SW 1271 (cell line): ENCODE measurements at places on chromosomes 1 and 21.

DNA sequence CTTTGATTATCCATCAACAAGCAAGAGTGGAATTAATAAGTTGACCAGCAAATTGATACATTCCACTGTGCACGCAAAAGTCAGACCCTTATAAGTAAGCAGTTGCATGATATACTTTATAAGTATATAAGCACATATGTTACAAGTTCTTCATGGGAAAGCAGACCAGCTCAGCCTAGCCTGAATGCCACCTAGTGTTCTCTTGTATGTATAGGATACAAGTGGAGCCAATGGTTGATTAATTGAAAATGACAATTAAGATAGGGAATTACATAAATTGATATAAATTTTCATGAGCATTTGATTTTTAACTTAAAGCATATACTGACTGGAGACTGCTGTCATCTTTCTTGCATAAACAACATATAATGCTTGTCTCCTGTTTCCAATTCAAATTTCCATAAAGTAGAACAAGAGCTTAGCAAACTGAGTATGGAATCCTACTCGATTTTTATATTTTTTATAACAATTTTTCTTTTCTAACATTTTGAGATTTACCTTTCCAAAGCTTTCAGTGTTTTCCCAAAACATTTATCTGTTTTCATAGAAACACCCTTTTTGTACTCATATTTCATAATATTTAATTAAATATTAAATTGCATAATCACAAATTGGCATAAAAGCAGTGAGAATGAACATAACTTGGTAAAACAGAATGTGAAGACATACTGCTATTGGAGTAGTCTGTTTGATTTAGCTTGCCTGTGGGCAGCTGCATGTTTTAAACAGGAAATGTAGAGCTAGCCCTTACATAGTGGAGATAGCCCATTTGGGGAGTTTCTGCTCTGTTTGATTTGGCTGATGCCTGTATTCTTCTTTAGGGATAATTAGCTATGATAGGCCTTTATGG is 62.8 kb downstream of the MAGI3 start:
- DNase-seq = no peak

DNA sequence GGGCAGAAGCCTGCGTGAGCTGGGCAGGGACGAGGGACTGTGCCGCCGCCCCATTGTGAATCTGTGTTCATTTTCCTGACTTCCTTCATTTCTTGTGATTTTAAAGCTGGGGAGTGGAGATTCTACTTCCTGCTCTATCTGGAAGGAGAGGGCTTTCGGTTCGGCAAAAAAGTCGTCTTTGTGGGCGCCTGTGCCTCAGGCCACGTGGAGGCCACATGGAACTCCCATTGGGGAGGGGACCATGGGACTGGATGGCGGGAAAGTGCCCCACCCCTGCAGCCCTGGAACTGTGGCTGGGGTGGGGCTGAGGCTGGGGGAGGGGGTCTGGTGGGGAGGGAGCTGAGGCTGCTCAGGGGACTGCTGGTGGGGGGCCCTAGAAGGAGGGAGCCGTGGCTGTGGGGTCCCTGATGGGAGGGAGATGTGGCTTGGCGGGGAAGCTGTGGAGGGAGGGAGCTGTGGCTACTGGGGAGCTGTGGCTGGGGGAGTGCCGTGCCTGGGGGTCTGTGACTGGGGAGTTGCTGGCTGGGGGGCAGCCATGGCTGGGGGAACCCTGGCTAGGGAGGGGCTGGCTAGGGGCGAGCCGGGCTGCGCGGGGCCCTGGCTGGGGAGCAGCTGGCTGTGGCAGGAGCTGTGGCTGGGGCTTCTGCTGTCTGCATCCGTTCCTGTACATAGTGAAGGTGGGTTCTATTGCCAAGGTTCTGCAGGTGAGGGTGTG is 31.5 kb downstream of the COL18A1 start:
- no peak for DNase-seq

DNA sequence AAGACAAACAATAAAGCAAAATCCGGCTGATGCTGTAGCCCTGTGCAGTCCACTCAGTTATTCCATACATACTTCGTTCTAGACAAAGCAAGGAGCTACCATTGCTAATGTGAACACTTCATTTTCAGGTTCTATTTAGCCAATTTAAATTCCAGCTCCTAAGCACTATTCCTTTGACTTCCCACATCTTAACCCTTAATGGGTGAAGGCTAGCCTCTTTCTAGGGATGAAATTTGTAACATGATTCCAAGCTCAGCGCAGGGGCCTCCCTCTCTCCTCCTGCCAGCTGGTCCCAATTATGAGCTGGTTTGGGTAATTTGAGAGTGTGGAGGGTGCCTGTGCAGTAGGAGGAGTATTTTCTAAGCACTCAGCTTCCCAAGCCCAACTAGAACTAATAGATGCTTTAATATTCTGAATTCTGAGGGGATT is 53.9 kb upstream of the PTGFRN start:
- DNase-seq = no peak

DNA sequence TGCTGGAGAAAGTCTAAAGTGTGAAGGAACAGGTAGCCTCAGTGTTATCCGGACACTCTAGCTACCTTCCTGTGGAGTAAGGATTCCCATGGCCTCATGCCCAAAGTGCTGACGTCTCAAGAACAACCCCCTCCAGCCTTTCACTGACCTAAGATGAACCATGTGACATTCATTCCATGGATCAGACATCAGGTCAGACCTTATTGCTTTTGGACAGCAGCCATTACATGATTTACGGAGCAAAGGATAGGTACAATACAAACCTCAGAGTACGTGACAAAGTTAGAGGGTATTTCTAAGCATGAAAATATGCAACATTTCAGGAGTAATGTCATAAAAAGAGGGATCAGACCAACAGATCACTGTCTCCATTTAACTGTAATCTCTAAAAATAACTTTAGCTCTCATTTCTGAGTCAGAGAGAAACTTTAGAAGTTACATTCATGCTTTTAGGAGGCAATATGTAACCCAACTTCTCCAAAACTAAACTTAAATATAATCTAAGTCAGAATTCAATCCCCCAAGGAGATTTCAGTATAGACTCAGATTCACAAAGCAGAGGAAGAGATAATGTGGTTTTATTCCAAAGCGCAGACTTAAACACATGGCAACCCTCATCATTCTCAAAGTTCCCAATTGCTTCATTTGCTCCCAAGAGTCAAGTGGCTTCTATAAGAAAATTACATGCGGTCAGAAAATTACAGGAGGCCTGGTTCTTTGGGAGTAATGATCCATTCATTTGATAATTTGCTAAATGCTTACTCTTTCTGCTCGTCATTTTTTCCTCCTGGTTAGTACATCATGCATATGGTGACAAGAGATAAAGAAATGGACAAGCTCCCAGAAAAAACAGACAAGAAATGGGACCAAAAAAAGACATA is 280.4 kb downstream of the SETD4 start:
- no peak for DNase-seq

DNA sequence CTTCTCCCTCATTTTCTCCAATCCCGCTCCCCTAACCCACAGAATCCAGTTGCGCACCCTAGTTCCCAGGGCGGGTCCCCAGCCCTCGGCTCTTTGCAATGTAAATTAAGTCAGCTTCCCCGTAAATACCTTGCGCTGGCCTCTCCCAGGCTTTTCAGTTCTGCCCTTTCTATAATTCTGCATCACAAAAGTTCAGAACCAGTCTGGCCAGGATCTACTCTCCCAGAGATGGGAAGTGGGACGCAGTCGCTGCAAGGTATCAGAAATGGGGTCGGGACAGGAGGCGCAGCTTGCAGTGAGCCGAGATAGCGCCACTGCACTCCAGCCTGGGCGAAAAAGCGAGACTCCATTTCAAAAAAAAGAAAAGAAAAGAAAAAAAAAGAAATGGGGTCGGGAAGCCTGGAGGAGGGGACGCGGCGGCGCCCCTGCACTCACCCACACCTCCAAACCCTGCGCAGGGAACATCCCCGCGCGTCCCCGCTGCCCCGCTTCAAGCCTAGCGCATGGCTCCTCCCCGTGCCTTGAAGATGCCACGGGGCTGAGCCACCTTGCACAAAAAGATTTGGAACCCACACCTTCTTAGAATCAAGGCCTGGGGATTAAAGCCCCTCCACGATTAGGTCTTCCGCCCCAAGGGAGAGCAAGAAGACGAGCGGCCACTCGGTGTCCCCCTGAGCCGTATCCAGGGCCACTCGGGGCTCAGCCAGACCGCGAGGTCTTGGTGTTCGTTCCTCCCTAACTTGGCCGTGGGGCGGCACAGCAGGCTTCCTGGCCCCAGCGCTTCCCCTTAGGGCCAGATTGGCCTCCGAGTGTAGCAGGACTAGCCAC is 27.2 kb upstream of the ITLN2 start:
- no peak for DNase-seq
